Endothelial cell (in vitro differentiated cells): ENCODE measurements at places on chromosomes 4 and X.

- no peak for DNase-seq
These were observed 10.4 kb upstream of the KLHL8 start for GRCh38 chr4:87230806-87231205.

GRCh38 chr4:149980121-149980682 lies 98.0 kb upstream of the DCLK2 start:
- no peak for DNase-seq

- DNase-seq, result no peak
These were observed 82.3 kb downstream of the SLC10A7 start for GRCh38 chr4:146439437-146439836.

DNA sequence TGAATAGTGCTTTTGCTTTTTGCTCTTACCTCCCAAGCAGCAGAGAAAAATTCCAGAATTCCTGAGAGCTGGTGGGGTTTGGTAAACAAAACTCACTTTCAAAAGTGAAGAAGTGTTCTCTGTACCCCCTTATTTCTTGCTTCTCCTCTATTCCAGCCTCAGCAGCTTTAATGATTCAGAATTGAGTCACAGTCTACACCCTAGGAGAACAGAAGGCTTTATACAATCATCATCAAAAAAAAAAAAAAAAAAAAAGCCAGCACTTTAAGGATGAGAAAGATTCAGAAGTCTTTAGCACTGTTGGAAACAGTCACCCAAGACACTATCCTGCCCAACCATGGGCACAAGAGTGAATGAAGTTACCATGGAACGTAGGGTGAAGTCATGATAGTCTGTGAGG lies 1583.1 kb upstream of the PCDH10 start:
- DNase-seq, result no peak

DNA sequence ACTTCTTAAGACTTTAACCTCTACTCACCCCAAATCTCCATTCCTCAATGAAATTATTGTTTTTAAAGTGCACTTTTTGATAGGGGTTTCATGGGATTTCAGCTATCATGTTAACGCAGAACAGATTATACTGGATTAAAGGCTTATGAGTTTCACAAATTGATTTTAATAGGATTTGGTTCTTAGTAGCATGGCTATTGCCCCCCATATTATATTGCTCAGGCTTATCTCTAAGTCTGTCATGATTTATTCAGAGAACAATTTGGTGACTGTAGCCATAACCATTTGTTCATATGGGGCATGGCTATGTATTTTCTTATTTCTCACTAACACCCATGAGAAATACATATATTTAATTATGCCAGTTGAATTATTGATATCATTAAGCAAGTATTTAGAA lies 57.0 kb downstream of the MND1 start:
- DNase-seq, result no peak
